CD14-positive monocyte (primary cell): ENCODE measurements at places on chromosomes 3 and 15. TPM values are rescaled to one million over a fixed set of nuclear protein-coding genes. Genes with fewer than 3 reads are reported as not detected.

The PCCB gene
- 12.6 and 13.1 TPM in 2 replicates for polyA plus RNA-seq

DNA sequence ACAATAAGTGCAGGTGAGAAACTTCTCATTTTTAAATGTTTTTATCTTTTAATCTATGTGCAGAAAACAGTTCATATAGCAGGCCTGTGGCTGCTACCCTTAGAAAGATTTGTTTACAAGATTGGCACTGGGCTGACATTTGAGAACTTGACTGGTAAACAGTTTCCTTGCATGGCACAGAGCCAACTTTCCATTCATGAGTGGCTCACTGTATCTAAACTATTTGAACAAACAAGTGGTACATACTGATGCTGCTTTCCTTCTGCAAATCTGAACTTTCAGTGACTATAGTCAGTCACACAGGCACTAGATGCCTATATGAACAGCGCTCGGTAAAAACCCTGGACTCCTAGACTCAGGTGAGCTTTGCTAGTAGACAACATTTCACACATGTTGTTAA lies 6.3 kb upstream of the GTPBP8 start:
- no peak for DNase-seq
- peaks cover 9% of the 10 kb centered on the region for H3K4me1 ChIP-seq
- no peaks in the 10 kb centered on the region for H3K27me3 ChIP-seq
- H3K27ac ChIP-seq = no peak overlapping the region

The TTC23 gene
- polyA plus RNA-seq = 0.51 TPM

The SEMA6D gene
- not detected for polyA plus RNA-seq

GRCh38 chr3:186665625-186666188 lies at the start of gene HRG:
Gene HRG, plus strand, starts transcription at chr3:186666014. Its CDS starts 18 bp downstream, at chr3:186666032.
- no peaks in the 10 kb centered on the region for H3K4me1 ChIP-seq
- peaks cover 2% of the 10 kb centered on the region for H3K27me3 ChIP-seq
- H3K27ac ChIP-seq = no peak within 1 kb of the TSS
- no peak within 1 kb of the TSS for H3K4me3 ChIP-seq
- no peak for DNase-seq

DNA sequence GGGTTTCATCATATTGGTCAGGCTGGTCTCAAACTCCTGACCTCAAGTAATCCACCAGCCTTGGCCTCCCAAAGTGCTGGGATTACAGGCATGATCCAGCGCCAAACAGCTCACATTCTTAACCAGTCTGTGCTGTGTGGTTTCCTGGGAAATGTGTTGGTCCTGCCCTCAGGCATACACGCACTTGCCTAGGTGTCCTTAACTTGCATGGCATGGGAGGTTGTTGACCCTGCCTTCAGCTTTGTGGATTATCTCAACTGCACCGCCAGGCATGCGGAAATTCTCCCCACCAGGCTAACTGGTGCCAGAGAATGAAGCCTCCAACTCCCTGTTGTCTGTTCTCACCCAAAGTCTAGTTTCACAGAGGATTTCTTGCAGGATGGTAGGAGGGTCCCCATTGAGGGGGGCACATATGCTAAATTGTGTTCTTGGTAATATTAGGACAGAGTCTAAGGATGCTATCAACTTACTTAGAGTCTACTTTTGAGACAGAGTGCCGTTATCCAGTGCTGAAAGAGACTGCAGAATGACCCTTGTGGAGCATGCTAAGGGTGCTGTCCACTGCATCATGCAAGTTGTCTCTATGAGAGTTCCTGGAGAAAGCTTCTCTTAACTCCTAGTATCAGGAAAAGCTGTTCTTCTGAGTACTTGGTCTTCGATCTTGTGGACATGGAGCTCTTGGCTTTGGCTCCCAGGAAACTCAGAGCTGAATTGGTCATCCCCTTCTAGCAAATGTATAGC lies 61.6 kb upstream of the EIF1B start:
- H3K27me3 ChIP-seq = no peaks in the 10 kb centered on the region
- H3K27ac ChIP-seq = no peak overlapping the region
- H3K4me3 ChIP-seq = no peak overlapping the region
- H3K4me1 ChIP-seq = no peaks in the 10 kb centered on the region
- no peaks in the 10 kb centered on the region for H3K36me3 ChIP-seq

- H3K4me3 ChIP-seq = no peak overlapping the region
- H3K27ac ChIP-seq = no peak overlapping the region
- DNase-seq = no peak
- no peaks in the 10 kb centered on the region for H3K4me1 ChIP-seq
- H3K36me3 ChIP-seq = peaks cover 36% of the 10 kb centered on the region
Observed at GRCh38 chr3:125267460-125267859, 54.9 kb upstream of the SLC12A8 start.

DNA sequence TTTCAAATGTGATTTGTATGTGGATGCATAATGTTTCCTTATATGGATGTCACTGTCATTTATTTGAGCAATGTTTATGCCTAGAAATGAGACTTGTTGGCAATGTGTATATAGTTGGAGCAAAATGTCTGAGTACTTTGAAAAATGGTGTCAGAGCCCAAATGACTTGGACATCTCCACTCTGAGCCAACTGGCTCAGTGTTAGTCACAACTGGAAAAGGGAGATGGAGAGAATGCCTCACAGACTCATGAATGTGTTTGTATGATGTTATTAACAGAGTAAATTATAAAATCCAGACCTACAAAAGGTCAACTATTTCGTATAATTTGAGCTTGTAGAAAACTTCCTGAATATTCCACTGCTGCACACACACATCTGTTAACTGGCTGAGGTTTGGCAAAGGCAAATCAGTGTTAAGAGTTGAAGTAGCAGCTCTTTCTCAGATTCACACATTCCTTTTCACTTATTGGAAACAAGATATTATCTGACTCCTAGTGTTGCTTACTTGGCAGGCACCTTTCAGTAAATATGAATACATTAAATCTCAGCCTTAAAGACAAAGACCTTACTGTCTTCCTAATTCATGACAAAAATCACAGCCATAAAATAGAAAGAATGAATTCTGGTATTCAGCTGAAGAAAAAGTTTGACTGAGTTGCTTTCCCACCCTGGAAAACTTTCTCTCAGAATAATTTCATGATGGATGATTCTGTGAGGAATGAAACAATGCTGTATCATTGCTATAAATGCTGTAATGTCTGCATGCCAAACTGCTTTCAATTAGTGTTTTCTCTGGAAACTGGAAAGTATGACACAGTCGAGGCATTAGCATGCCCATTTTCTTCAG lies 27.0 kb downstream of the ADIPOQ start:
- no peak for DNase-seq
- H3K27ac ChIP-seq = no peak overlapping the region
- H3K4me1 ChIP-seq = peaks cover 3% of the 10 kb centered on the region
- no peaks in the 10 kb centered on the region for H3K27me3 ChIP-seq
- no peak overlapping the region for H3K4me3 ChIP-seq
- no peaks in the 10 kb centered on the region for H3K36me3 ChIP-seq

DNA sequence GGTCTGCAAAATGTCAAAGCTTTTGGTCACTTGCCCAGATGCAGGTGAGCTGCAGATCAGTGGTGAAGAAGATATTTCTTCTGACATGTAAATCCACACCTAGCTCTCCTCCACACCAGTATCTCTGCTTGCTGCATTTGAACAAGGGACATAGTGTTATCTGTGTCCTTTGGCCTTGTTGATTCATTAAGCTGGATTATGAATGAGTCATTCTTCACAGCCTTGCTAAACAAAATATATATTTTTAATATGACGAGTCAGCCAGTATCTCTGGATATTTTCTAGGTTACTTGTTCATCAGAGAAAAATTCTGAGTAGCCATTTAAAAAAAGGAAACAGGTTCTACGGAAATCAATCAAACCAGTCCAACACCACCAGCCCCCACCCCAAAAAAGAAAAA lies 190.6 kb upstream of the ADAMTS9 start:
- no peak overlapping the region for H3K4me3 ChIP-seq
- no peak overlapping the region for H3K27ac ChIP-seq
- H3K4me1 ChIP-seq = no peaks in the 10 kb centered on the region
- H3K27me3 ChIP-seq = no peaks in the 10 kb centered on the region

The CLEC3B gene
- 3.9 and 7.2 TPM in 2 replicates for polyA plus RNA-seq

The FANCD2OS gene
- polyA plus RNA-seq = not detected

GRCh38 chr3:73784686-73785392 lies 160.1 kb upstream of the PDZRN3 start:
- no peak overlapping the region for H3K4me3 ChIP-seq
- H3K4me1 ChIP-seq = no peaks in the 10 kb centered on the region
- H3K27me3 ChIP-seq = no peaks in the 10 kb centered on the region
- no peaks in the 10 kb centered on the region for H3K36me3 ChIP-seq

GRCh38 chr3:57434041-57434440 lies 110.1 kb downstream of the DNAH12 start:
- no peak overlapping the region for H3K4me3 ChIP-seq
- DNase-seq = no peak
- H3K27ac ChIP-seq = no peak overlapping the region
- no peaks in the 10 kb centered on the region for H3K27me3 ChIP-seq

GRCh38 chr15:96565266-96565665 lies 234.8 kb downstream of the NR2F2 start:
- H3K27me3 ChIP-seq = peaks cover 2% of the 10 kb centered on the region
- H3K27ac ChIP-seq = no peak overlapping the region
- no peak overlapping the region for H3K4me3 ChIP-seq
- DNase-seq = no peak

The MAGEF1 gene
- 12.2 TPM for polyA plus RNA-seq

The MUSTN1 gene
- 12.8 and 13.7 TPM in 2 replicates for polyA plus RNA-seq

DNA sequence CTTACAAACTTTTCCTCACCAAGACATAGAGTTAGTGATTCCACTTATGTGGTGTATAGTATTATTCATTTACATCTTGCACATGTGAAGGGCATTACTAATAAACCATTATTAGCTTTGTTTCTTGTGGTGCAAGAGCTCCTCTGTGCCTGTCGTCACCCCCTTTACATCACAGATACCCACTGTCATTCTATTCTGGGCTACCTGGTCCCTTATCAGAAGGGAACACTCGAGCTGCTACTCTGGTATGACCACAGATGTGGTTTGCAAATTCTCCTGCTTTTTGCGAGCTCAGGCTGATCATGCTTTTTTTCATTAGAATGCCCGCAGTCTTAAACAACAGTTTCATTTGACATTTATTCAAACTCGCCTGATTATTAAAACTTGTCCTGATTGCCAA lies 13.9 kb upstream of the SENP2 start:
- no peaks in the 10 kb centered on the region for H3K4me1 ChIP-seq
- H3K27me3 ChIP-seq = no peaks in the 10 kb centered on the region
- H3K4me3 ChIP-seq = no peak overlapping the region

DNA sequence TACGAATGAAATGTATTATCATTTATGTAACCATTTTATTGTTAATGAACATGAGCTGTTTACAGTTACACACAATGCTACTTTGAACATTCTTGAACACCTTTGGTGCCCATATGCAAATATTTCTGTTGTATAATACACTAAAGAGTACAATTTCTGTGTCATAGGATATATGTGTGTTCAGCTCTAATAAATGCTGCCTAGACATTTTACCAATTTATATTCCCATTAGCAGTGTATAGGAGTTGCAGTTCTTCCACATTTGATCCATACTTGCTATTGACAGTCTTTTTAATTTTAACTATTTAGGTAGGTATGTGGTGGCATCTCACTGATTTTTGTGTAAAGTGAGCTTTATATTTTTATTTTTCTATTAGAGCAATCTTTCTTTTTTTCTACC lies 331.8 kb downstream of the ZIC1 start:
- no peak for DNase-seq
- no peaks in the 10 kb centered on the region for H3K36me3 ChIP-seq
- no peaks in the 10 kb centered on the region for H3K27me3 ChIP-seq

DNA sequence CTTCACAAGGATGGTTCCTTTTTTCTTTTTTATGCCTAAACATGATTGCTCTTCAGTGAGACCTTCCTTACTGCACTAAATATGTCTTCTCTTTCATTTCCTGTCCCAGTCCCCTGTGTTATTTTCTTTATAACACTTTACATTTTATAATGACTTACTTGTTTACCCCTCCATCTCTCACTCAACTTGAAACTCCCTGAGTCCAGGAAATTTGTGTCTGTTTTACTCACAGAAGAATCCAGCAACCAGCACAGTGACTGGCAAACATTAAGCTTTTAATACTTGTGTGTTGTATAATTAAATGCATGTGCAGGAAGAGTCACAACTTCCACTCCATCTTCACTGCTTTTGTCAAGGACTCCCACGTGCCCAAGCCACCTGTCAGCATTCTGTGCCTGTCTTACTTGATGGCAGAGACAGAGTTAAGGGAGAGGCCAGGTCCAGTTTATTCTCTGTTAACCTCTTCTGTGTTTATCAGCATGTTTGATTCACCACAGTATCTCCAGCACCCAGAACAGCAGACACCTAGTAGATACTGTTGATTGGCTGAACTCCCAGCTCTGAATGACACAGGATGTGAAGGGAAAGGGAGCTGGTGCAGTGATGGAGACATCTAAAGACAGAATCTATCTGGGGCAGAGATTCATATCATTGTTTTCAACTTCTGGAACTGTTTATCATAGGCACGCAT lies 42.8 kb downstream of the SSR3 start:
- no peak for DNase-seq
- no peak overlapping the region for H3K4me3 ChIP-seq
- H3K4me1 ChIP-seq = no peaks in the 10 kb centered on the region

The ARNT2 gene
- polyA plus RNA-seq = not detected

- no peaks in the 10 kb centered on the region for H3K4me1 ChIP-seq
- no peak overlapping the region for H3K27ac ChIP-seq
- DNase-seq = no peak
- no peaks in the 10 kb centered on the region for H3K36me3 ChIP-seq
- no peak overlapping the region for H3K4me3 ChIP-seq
- no peaks in the 10 kb centered on the region for H3K27me3 ChIP-seq
Observed at GRCh38 chr15:80507131-80507530, 102.9 kb downstream of the ARNT2 start.
